ENCODE measurements at places on chromosomes 16 and 17.

DNA sequence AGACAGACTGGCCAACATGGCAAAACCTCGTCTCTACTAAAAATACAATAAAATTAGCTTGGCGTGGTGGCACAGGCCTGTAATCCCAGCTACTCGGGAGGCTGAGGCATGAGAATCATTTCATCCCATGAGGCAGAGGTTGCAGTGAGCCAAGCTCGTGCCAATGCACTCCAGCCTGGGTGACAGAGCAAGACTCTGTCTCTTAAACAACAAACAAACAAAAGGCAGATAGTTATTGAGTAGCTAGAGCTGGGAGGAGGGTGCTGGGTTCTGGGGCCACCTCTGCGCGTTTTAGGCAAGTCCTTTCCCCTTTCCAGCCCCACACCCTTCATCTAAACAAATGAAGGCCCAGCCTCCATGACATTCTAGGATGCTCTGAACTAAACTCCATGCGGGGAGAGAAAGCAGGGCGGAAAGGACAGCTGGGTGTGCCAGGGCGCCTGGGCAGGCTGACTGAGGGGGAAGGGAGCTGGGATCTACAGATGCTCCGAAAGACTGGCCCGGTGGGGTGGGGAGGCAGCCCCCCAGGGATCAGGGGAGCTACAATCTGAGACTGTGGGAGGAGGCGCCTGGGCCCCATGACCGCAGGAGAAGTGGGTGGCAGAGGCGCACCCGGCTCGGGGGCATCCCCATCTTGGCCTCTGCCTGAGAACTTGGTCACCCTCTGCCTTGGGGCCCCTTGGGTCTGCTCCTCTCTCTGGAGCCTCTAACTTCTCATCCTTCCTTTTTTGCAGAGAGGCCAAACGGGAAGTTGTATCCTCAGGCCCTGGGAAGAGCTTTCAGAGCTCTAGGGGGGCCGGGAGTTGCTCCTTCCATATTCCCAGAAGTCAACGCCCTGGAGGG lies 910 bp downstream of the ITGAL start:
- peak; percentile 32 for DNase-seq

GRCh38 chr16:25018972-25019617 lies 3.9 kb upstream of the ARHGAP17 start:
- DNase-seq = no peak

GRCh38 chr17:57607553-57608120 lies 137.5 kb downstream of the CCDC182 start:
- no peak for DNase-seq

GRCh38 chr17:77662833-77663232 lies 295.7 kb upstream of the TNRC6C start:
- DNase-seq = no peak

DNA sequence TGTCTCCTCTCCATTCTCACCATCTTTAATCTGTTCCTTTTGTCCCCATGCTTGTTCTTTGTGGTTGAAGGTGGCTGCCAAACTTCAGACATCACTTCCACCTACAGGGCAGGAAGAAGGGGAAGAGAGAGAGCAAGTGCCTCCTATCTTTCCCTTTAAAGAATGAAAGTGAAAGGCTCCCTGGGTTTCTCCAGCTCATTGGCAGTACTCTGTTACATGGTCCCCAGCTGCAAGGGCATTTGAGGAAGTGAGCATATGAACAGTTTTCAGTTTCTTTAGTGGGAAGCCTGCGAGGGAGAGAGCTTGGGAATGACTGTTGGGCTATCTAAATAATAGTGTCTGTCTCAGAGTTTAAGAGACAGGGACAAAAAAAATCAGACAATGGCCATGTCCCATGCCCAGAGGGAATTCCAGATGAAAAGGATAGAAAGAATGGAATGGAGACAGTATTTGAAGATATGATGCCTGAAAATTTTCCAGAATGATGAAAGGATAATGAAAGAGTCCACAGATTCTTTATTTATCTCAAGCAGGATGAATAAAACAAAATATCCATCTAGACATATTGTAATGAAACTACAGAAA lies 159.9 kb downstream of the LGALS9B start:
- no peak for DNase-seq

GRCh38 chr17:58324056-58324408 lies 4.6 kb downstream of the TSPOAP1 start:
- no peak for DNase-seq

GRCh38 chr17:81514489-81514738 lies 1.8 kb upstream of the ACTG1 start:
- DNase-seq = no peak

GRCh38 chr17:9140550-9141424 lies 119.5 kb downstream of the NTN1 start:
- no peak for DNase-seq

DNA sequence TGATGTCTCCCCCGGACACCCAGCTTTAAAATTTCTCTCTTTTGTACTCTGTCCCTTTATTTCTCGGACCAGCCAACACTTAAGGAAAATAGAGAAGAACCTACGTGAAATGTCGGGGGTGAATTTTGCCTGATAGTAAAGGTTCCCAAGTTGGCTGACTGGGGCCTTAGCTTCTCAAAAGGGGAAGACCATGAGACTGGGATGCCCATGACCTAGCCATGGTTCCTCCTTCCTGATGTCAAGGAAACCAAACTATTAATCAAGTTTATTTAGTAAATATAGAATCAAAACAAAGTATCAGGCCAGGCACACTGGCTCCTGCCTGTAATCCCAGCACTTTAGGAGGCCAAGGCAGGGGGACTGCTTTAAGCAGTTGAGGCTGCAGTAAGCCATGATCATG lies 2.4 kb upstream of the EIF1 start:
- no peak for DNase-seq

GRCh38 chr17:4201226-4201625 lies 58.2 kb downstream of the CYB5D2 start:
- DNase-seq = no peak

GRCh38 chr17:3935825-3936355 lies 19.6 kb upstream of the P2RX1 start:
- no peak for DNase-seq

- DNase-seq = no peak
Measured at GRCh38 chr16:84768061-84768807, 51.6 kb upstream of the CRISPLD2 start.

GRCh38 chr17:28335959-28336871 lies 654 bp downstream of the TNFAIP1 start:
- no peak for DNase-seq

- DNase-seq = no peak
Measured at GRCh38 chr16:4270091-4270490, 2.7 kb downstream of the TFAP4 start.

DNA sequence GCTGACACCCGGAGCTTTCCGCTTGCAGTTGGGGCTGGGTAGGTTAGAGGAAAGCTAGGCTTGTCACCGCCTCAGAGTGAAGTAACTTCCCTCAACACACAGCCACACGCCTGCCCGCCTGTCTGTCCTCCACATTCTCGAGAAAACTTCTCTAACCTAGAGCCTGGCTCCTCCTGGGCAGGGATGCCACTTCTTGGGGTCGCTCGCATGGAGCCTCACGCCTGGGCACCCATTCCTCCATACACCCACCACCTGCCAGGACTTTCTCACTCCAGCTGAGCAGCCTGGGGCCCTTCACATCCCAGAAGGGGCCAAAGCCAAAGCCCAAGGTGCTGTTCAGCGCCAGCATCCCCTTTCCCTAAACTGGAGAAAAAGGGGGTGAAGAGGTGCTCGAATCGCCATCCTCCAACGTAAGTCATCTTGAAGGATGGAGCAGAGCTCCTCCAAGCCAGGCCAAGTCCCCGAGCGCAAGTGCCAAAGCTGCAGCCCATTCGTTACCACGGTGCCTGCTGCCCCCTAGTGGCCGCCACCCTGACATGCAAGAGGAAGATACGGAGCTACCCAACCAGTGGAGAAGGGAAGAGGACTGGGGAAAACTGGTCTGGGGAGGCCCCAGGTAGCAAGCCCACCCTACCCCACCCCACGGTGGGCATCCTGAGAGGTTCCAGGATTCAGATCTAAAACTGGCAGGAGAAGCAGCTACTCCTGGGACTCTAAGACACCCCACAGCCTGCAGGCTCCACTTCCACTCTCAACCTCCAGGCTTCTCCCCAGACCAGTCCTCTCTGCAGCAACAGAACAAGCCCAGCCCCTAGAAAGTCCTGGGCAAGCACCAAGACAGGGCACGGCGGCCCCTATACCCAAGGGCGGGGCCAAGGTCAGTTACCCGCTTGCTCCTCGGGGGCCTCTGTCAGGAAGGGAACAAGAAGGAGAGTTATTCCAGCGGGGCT lies 63.1 kb downstream of the MYO18A start:
- peak; percentile 72 for DNase-seq

DNA sequence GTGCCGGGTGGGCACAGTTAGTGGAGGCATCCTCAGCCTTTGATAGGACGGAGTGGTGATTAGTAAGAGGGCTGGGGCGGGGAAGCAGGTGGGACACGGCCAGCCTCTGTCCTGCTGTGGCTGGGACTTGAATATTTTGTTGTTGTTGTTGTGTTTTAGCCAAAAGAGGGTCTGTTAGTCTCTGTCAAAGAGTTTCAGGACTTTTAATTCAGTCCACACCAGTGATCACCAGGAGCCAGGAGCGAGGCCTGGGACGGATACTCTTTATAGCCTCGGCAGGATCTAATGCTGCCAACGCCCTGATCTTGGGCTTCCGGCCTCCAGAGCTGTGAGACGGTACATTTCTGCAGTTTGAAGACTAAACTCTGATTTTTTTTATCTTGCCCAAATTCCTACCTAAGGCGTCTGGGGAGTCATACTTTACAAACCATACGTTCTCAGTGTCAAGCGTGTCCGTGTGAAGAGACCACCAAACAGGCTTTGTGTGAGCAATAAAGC lies 2.9 kb upstream of the RNF213 start:
- no peak for DNase-seq

DNA sequence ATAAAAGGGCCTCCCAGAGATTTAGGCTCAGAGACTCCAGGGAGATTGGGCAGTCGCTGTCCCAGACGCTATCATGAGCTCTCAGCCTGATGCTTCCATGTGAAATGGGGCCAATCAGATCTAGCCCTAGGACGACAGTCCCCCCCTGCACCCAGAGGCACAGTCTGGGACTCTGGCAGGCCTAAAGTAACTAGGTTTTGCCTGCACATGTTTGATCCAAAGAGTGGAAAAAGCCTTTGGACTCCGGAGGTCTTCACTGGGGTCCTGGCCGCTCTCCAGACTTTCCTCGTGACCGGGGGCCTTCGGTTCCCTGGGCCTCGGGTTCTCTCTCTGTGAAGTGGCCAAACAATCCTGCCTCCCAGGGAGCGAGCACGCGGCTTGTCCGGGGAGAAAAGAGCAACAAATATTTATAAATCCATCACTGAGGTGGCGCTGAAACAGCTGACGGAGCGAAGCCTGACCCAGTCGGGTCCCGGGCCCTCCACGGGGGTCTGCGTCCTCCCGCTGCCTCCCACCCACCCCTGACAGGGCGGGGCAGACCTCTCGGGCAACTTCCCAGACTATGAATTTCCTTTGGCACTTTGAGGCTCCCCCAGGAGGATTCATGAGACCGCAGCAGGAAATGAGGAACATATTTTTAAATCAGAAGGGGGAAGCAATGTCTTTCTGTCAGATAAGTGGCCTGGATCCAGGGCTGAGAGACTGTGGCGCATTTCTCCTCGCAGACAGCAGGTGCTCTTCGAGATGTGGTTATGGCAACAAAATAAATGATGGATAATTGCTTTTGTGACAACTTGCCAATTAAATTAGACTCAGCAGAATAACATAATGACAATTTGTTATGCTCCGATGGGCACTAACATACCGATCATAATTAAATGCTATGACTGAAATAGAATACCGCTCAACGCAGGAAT lies 38.9 kb downstream of the MRPS23 start:
- no peak for DNase-seq

- no peak for DNase-seq
Measured at GRCh38 chr16:20674684-20675487, 22.6 kb downstream of the ACSM1 start.

GRCh38 chr17:16878084-16878483 lies 93.8 kb downstream of the TNFRSF13B start:
- no peak for DNase-seq

- no peak for DNase-seq
Measured at GRCh38 chr17:37361543-37361942, 14.2 kb upstream of the C17orf78 start.

GRCh38 chr17:65876985-65877384 lies 314.9 kb downstream of the CEP112 start:
- no peak for DNase-seq

GRCh38 chr16:69435977-69436820 lies 11.8 kb downstream of the CYB5B start:
- no peak for DNase-seq

GRCh38 chr16:50267151-50267631 lies 840 bp downstream of the ADCY7 start:
- DNase-seq = no peak

- DNase-seq = no peak
Measured at GRCh38 chr16:49019081-49019633, 262.5 kb downstream of the CBLN1 start.

DNA sequence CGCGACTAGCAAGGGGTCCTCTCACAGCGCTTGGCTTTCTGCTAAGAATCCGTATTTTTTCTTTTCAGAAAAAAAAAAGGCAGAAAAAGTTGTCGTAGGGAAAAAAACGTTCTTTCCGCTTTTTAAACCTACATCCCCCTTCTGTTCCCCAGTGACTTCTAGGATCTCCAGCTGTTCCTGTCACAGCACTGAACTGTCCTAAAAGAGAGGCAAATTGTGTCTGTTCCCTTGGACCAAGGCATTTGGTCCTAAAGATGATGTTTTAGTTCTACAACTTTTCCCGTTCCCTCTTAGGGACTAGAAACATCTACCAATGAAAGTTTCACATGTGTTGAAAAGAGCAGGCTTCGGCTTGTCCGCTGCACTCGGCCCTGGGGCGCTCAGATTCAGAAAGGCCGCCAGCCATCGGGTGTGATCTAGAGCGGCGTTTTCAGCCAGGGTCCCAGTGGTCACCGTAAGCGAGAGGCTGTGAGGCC lies 100.7 kb upstream of the CHMP6 start:
- DNase-seq = no peak

- DNase-seq = no peak
Measured at GRCh38 chr17:50268026-50268425, 6.2 kb upstream of the TMEM92 start.

- no peak for DNase-seq
Measured at GRCh38 chr17:3260600-3260999, 37.6 kb downstream of the OR3A1 start.

- DNase-seq = no peak
Measured at GRCh38 chr17:30005709-30006320, 64.4 kb downstream of the EFCAB5 start.

All from CD4-positive, alpha-beta T cell treated with Interleukin-6 at 100 ng/mL for 8 hours (primary cell).